ENCODE measurements at places on chromosomes 11 and 22. TPM values are rescaled to one million over a fixed set of nuclear protein-coding genes. Genes with fewer than 3 reads are reported as not detected.
A peak's percentile ranks its signal among the peaks of the same experiment; 100 is the strongest.

DNA sequence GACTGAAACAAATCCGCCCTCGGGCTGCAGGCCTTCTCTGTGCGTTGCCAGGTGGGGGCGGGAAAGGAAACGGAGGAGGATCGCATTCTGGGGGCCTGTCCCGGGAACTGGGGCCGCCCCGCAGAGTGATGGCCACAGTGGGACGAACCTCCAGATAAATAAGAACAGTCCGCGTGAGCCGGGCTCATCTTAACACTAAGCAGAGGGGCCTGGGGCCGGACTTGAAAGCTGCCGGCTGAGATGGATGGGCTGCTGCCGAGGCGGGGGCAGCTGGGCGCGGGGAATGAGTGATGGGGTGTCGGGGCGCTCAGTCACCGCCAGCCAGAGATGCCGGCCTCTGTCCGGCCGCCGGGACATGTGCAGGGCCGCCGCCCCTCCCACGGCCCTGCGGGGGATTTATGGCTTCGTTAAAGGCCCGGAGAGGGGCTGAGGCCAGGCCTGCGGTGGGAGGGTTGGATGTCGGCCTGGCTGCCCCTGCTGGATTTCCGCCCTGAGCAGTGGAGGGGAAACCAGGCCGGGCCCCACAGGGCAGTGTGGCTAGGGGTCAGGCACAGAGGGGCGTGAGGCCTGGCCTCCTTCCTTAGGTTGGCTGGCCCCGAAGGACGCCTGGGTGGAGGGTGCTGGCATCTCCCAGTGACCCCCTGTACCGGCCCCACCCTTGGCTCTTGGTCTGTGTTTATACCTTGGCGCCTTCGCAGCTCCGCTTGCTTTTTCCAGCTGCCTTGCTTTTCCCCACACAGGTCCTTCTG is 45.3 kb upstream of the CD82 start:
- no peak for DNase-seq
- H3K4me1 ChIP-seq: no peaks in the 10 kb centered on the region
- peaks cover 11% of the 10 kb centered on the region for H3K27me3 ChIP-seq
- H3K27ac ChIP-seq: no peak overlapping the region

DNA sequence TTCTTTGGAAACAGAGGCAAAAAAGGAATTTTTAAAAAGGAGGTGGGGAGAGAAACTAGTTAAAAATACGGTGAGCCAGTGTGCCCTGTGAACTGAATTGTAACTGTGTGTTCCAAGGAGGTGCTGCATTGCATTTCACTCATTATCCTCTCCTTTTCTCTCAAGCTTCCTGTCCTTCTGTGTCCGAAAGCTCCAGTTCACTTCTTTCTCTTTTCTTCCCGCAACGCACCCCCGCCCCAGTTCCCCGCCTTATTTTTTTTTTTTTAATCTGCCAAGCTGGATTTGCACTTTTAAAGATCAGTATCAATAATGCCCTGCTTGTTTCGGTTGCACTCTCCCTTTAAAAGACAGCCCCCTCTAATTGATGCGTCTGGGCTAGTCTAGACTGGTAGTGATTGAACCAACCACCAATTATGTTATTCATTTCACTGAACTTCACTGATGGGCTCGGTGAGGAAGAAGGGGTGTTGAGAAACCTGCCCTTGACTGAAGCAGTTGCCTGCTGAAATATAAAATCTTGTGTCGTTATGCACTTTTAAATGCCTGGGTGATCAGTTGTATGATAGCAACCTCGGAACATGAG is 18.5 kb downstream of the BLID start:
- H3K36me3 ChIP-seq: peaks cover 14% of the 10 kb centered on the region
- peak; percentile 76 for DNase-seq
- peaks cover 22% of the 10 kb centered on the region for H3K4me1 ChIP-seq
- H3K4me3 ChIP-seq: no peak overlapping the region

- H3K36me3 ChIP-seq: no peaks in the 10 kb centered on the region
- no peak overlapping the region for H3K27ac ChIP-seq
- peaks cover 4% of the 10 kb centered on the region for H3K27me3 ChIP-seq
- no peak overlapping the region for H3K4me3 ChIP-seq
These were observed 1144.5 kb upstream of the CCDC90B start for GRCh38 chr11:84430661-84431060.

Gene AIFM3
- total RNA-seq: 1.1 TPM

DNA sequence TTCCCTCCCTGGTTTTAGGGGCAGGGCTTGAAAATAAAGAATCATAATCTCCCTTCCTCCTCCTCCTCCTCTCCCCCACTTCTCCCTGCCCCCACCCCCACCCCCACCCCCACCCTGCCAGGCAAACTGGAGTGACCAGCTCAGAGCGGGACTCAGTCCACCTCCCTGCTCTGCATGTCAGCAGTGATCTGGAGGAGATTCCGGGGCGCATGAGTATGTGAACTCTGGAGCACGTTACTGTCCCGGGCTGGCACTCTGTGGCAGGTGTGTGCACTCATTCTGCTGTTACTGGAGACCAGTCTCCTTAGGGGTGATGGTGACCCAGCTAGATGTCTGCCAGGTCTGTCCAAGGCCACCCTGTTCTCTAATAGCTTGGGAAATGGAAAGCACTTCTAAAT is 33.9 kb downstream of the MARK2 start:
- H3K4me1 ChIP-seq: peaks cover 33% of the 10 kb centered on the region
- H3K27ac ChIP-seq: no peak overlapping the region
- peaks cover under 1% of the 10 kb centered on the region for H3K36me3 ChIP-seq
- no peaks in the 10 kb centered on the region for H3K27me3 ChIP-seq
- no peak for DNase-seq
- H3K4me3 ChIP-seq: peak overlapping the region; percentile 33

Gene CSF2RB
- not detected for total RNA-seq

GRCh38 chr11:72102946-72103753 is at the start of gene LAMTOR1:
TSS of gene LAMTOR1 (minus strand) at chr11:72103297. CDS start at chr11:72103224, 73 bp downstream.
- peak; percentile 98 for DNase-seq
- H3K36me3 ChIP-seq: peaks cover 50% of the 10 kb centered on the region
- H3K27ac ChIP-seq: peak within 1 kb of the TSS; percentile 100
- H3K27me3 ChIP-seq: no peaks in the 10 kb centered on the region
- H3K4me3 ChIP-seq: peak within 1 kb of the TSS; percentile 100
- peaks cover 43% of the 10 kb centered on the region for H3K4me1 ChIP-seq

DNA sequence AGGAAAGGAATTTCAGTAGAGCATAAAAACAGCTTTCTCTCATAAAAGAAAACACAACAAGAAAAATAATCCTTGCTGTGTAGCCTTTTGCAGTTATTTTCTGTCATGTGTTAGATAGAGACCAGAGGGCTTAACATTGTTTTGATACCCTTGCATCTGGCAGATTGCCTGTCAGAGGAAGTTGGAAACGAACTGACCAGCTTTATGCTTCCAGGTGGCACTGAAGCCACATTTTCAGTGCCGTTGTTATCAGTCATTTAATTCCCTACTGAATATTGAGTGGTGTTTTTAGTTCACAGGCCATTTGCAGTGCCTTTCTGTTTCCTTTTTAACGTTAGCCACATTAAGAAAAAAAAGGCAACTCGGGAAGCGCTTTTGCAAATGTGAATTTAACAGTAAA is 21.5 kb upstream of the RAG2 start:
- no peak overlapping the region for H3K4me3 ChIP-seq
- H3K27ac ChIP-seq: no peak overlapping the region
- no peaks in the 10 kb centered on the region for H3K27me3 ChIP-seq
- no peak for DNase-seq

DNA sequence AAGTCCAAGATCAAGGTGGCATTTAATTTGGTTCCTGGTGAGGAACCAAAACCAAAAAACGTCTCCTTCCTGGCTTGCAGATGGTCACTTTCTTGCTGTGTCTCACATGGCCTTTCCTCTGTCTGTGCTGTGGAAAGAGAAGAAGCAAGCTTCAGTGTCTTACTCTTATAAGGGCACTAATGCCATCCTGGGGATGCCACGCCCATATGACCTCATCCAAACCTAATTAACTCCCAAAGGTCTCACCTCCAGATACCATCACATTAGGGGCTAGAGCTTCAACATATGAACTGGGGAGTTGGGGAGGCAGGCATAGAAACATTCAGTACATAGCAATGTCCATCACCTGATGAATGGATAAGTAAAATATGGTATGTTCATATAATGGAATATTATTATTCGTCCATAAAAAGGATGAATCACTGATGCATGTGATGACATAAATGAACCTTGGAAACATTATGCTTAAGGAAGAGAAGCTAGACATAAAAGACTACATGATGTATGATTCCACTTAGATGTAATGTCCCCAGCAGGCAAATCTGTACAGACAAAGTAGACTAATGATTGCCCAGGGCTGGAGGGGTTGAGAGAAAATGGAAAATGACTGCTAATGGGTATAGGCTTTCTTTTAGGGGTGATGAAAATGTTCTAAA is 78.6 kb upstream of the B3GNT6 start:
- H3K27me3 ChIP-seq: no peaks in the 10 kb centered on the region
- no peaks in the 10 kb centered on the region for H3K4me1 ChIP-seq
- DNase-seq: no peak

Gene ADAMTS8
- total RNA-seq: not detected

DNA sequence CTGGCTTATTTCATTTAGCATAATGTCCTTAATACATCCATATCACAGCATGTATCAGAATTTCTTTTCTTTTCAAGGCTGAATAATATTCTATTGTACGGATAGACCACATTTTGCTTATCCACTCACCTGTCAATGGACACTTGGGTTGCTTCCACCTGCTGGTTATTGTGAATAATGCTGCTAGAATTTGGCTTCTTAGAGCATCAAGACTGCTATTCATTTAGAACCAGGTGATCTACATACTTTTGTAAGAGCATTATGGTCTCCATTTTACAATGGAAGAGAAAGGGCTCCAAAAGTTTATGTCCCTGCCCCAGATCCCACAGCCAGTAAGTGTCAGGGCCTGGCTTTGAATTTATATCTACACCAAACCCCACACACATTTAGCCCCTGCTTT is 100.7 kb upstream of the CD82 start:
- H3K4me1 ChIP-seq: no peaks in the 10 kb centered on the region
- no peaks in the 10 kb centered on the region for H3K36me3 ChIP-seq
- no peak overlapping the region for H3K27ac ChIP-seq
- H3K4me3 ChIP-seq: no peak overlapping the region
- H3K27me3 ChIP-seq: peaks cover 27% of the 10 kb centered on the region

GRCh38 chr11:123129920-123130319 is 65.1 kb downstream of the CLMP start:
- no peak overlapping the region for H3K4me3 ChIP-seq
- H3K27me3 ChIP-seq: no peaks in the 10 kb centered on the region
- H3K36me3 ChIP-seq: peaks cover 16% of the 10 kb centered on the region
- peaks cover 24% of the 10 kb centered on the region for H3K4me1 ChIP-seq
- no peak for DNase-seq

Gene SUSD2
- 13.3 TPM for total RNA-seq

DNA sequence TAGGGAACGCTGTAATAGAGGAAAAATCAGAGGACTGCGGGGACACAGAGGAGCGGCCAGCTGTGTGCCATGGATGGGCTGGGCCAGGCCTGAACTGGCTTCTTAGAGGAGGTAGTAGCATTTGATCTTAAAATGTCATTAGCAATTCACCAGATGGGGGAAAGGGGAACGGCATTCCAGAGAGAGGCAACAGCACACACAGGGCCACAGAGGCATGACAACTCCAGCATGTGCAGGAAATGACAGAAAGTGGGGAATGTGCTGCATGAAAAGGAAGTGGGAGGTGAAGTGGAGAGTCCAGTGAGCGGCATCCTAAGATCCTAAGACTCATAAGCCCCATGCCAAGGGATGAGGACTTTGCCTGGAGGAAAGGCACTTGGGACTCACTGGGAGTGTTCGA is 69.0 kb downstream of the UBASH3B start:
- no peak overlapping the region for H3K27ac ChIP-seq
- H3K4me3 ChIP-seq: no peak overlapping the region
- no peak for DNase-seq
- no peaks in the 10 kb centered on the region for H3K27me3 ChIP-seq
- H3K4me1 ChIP-seq: peaks cover 23% of the 10 kb centered on the region

Gene ZNF408
- 15.3 TPM for total RNA-seq

DNA sequence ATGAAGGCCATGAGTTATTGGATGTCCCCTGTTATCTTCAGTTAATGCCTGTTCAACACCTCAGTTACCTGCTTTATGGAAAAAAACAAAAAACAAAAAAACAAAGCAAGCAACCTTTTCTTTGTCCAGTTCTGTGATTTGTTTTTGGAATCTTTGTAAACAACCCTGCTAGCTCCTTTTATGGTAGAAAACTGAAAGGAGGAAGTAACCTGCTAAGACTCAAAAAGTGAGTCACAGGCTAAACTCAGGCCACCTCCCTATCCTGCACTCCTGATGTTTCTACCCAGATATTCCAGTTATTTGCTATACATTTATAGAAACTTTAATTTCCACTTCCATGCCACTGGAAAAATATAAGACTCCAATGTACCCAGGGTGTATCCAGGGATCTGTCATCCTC is 20.6 kb upstream of the TLCD5 start:
- DNase-seq: peak; percentile 42
- H3K4me3 ChIP-seq: no peak overlapping the region
- peak overlapping the region; percentile 49 for H3K27ac ChIP-seq

DNA sequence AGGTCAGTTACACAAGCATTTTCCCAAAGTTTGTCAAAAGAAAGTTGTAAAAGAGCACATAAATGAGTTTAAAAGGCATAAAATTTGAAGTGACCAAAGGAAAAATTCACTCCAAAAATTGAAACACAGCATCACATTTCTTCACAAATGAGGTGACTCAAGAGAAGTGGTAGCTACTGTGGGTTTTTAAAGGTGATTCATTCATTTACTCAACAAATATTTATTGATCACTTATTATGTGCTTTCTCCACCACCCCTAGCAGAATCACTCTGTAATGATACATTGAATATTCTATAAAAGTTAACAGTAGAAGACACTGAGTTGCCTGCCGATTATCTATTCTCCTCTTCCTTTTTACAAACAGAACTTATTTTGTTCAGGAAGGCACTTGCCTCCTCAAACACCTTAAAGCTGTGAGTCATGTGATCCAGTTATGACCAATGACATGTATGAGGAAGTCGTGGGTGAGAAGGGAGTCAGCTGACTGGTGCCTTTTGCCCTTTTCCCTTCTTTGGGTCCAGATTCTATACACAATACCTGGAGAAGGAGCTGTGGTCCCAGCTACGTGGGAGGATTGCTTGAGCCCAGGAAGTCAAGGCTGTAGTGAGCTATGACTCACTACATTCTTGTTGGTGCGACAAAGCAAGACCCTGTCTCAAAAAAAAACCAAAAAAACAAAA is 67.7 kb upstream of the CLNS1A start:
- peaks cover 3% of the 10 kb centered on the region for H3K4me1 ChIP-seq
- H3K36me3 ChIP-seq: peaks cover 24% of the 10 kb centered on the region
- H3K4me3 ChIP-seq: no peak overlapping the region
- H3K27me3 ChIP-seq: no peaks in the 10 kb centered on the region
- peak overlapping the region; percentile 73 for H3K27ac ChIP-seq

GRCh38 chr11:77800449-77800848 is 20.1 kb downstream of the RSF1 start:
- peaks cover 12% of the 10 kb centered on the region for H3K36me3 ChIP-seq
- no peak for DNase-seq
- H3K4me1 ChIP-seq: no peaks in the 10 kb centered on the region
- no peak overlapping the region for H3K4me3 ChIP-seq
- H3K27ac ChIP-seq: no peak overlapping the region
- H3K27me3 ChIP-seq: no peaks in the 10 kb centered on the region

DNA sequence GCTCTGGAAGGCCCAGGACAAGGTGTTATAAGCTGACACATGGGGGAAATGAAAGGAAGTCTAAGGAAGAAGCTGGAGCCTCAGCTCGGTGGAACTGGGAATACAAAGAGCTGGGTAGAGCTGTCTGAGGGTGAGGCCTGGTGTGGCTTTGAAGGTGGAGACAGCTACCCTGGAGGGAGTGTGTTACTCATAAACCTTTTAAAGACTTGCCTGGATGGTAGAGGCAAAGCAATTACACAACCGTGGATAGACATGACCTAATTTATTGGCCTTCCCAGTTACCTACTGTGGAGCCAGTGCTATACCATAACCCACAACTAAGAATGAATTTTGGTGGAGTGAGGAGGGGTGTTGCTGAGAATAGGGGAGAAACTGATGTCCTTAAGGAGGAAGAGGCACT is 22.6 kb downstream of the EXPH5 start:
- no peaks in the 10 kb centered on the region for H3K27me3 ChIP-seq
- H3K27ac ChIP-seq: no peak overlapping the region
- H3K36me3 ChIP-seq: no peaks in the 10 kb centered on the region
- no peak overlapping the region for H3K4me3 ChIP-seq
- H3K4me1 ChIP-seq: peaks cover 12% of the 10 kb centered on the region
